ENCODE measurements at places on chromosomes 4 and X.

DNA sequence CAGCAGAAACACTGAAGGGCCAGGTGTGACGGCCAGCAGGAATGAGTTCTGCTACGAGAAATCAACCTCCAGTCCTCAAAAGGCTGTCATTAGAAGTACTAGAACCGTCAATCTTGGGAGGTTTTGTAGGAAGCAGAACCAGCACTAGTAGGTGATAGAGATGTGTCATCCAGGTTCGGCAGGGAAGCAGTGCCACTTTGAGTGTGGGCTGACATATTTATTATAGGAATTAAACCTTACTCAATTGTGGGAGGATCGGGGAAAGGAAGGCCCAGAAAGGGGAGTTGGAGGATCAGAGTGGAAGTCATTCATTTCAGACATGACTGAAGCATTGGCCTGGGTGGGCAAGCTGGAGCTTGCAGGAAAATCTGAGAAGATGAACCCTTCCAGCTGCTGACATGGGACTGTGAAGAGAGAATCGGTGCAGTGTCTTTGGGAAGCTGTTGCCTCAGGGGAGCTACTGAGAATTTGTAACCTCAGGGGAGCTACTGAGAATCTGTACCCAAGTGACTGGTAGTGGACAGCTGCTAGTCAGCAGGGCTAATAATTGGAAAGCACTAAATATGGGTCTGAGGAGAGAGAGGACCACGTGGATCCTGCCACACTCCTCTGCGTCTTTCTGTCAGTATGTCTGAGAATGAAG lies 177.4 kb downstream of the SPRY1 start:
- no peak for DNase-seq

- no peak for DNase-seq
Observed at GRCh38 chr4:15868826-15869413, 69.6 kb downstream of the FGFBP1 start.

DNA sequence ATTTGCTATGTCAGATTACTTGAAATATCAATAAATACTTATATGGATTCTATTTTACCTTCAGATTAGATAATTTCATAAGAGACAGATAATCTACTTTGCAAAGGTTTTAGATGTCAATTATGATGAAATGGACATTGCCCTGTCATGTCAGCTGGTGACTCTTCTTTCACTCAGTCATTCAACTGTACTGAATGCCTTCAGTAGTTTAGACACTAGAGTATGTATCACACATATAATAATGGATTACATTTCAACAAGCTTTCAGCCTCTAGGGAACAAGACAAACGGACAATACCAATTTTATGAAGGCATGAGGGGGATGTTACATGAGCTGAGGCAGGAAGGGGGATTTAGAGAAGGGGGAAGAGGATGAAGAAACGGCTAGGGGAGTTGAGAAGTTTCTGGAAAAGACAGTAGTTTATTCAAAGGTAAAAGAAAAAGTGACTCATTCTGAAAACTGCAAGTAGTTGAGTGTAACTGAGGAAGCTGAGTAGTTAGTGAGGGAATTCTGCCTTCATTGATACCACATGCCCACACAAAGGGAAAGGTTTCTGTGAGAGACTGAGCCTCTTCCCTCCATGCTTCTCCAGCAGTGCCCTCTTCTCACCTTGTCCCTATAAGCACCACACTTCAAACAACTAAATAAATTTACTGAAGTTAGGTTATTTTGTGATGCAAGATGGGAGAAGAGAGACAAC lies 25.7 kb downstream of the SLC9B2 start:
- no peak for DNase-seq

- no peak for DNase-seq
Observed at GRCh38 chr4:156934259-156934635, 37.4 kb downstream of the PDGFC start.

GRCh38 chrX:55450259-55450658 lies 1.7 kb upstream of the MAGEH1 start:
- no peak for DNase-seq

DNA sequence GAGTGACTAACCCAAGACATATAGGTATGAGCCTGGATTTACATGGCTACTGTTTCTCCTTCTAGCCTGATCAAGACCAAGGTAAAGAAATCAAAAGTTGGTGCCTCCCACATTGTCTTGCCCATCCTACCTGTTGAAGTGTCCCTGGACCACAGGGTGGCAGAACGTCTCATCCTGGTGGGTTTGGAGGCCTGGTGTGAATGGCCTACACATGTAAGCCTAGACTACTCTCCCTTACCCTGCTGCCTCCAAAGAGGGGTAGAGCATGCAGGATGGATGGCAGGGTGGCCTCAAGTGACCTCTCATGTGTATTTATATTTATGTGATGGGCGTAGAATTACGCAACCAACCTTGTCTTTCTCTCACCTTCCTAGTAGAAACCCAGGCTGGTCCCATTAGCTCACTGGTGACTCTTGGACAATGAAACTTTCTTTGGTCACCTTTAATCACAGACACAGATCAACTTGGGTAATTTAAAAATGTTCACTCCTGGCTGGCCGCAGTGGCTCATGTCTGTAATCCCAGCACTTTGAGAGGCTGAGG lies 73.3 kb upstream of the SOD3 start:
- DNase-seq = no peak
